ENCODE measurements at places on chromosomes 12 and 14. TPM values are rescaled to one million over a fixed set of nuclear protein-coding genes. Genes with fewer than 3 reads are reported as not detected.

Gene MANSC4
- total RNA-seq = not detected

- peak; percentile 40 for DNase-seq
Observed at GRCh38 chr12:509500-509899, 49.8 kb downstream of the B4GALNT3 start.

GRCh38 chr12:22160396-22161003 lies 114.5 kb downstream of the CMAS start:
- no peak for DNase-seq

DNA sequence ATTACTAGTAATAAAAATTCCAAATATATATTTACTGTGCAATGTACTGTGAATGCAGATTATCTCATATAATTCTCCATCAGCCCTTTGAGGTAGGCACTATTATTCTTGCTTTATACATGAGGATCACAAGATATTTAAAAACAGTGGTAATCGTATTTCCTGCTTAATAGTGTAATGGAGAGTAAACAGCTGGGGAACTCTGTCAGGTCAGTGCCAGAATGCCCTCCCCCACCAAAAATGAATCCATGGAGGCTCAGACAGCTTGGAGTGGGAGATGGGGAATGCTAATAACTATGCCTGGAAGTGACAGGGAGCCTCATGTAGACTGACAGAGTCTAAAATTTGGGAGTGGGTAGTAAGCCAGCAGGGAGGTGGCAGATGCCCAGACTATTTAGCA lies 153.6 kb downstream of the PAH start:
- no peak for DNase-seq

DNA sequence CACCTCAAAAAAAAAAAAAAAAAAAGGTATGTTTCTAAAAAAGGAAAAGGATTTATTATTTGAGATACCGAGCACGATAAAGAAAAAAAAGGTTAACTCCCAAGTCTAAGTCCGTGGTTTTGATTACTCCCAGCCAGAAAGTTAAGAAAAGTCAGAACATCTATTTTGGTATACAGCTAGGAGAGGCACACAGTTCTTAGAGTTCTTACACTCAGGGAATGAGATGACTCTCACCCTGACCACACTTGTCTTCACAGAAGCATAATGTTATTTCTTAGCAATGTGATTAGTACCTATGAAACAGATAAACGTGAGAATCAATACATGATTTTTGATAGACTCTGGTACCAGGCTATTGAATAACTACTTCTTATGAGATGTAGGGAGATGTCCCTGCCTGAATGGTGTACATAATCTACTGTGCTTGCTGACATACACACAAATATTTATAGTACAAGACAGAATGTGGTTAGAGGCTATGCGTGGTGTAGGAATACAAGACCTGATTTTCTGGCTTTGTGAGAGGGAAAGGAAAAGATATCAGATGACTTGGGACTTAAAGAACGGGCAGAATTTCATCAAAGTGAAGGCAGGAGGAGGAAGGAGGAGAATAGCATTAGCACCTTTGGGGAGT lies 31.6 kb downstream of the LIMA1 start:
- no peak for DNase-seq

DNA sequence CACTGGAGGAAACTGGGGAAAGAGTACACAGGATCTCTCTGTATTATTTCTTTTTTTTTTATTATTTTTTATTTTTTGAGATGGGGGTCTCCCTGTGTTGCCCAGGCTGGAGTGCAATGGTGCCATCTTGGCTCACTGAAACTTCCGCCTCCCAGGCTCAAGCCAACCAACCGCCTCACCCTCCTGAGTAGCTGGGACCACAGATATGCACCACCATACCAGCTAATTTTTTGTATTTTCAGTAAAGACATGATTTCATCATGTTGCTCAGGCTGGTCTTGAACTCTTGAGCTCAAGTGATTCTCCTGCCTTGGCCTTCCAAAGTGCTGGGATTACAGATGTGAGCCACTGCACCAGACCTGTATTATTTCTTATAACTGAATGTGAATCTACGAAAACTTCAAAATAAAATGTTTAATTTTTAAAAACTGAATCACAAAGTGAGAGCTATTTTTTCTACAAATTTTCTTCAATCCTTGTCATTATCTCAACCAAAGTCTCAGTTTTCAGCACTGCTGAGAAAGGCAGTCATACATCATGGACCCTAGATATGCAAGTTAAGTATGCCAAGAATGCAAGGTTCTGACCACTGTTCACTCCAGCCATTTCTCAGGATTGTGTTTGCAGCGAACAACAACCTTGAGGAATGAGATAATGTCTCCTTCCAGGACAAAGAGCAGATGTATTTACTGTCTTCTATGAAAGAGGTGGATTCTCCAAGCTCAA lies 2.4 kb downstream of the EAPP start:
- peak; percentile 28 for DNase-seq

- DNase-seq = no peak
Observed at GRCh38 chr14:53520078-53520928, 367.2 kb upstream of the DDHD1 start.

DNA sequence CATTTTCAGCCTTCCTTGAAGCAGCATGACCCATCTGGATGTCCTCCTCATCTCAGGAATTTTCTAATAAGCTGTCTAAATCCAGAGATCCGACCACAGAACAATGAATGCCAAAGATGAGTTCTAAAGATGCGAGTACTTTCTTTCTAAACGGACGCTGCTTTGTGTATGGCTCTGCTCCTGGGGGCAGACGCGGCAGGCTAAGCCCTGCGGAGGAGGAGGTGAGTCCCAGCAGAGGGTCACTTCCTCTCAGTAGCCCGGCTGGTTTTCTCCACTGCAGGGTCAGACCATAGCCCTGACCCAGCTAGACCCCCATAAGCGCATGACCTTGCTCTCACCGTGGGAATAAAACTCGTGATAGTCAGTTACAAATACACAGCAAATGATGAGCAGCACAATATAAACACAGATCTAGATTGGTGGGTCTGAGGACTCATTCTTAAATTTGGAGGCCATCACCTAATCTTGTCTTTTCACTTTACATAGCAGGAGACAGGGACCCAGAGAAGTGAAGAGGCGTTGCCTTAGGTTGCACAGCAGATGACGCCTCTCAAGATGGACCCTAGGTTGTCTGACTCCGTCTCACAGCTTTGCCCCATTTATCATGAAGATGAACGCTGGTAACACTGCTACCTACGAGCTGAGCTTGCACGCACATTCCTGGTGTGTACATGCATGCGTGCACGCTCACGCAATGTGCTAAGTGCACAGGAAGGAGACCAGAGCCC lies 16.6 kb downstream of the SSH1 start:
- no peak for DNase-seq

- DNase-seq = peak; percentile 38
Observed at GRCh38 chr12:131764738-131765137, 53.8 kb downstream of the SFSWAP start.

DNA sequence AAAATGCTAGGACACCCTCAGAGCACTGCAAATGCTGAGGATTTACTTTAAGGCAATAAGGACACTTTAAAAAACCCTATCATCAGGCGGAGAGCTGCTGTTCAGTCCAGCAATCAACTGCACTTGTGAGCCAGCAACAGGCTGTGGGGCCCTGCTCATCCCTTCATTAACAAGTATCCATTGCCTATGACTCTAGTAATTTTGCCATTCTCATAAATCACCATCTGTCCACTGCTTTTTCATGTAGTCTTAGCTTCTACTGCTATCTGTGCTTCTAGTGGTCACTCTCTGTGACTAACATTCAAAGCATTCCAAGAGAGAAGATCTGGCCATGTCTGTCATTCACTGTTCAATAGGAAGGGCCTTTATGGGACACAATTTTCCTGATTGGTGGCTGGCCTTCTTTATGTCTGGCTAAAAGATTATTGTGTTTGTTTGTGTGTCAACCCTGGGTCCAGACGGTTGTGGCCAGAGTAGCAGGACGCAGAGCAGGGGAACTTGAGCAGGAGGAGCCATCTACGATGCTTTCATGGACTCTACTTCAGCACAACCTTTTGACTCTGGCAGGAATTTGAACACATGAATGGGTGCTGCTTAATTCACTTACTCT lies 3.6 kb upstream of the KRAS start:
- peak; percentile 10 for DNase-seq

All from GM23248 (cell line).